ENCODE measurements at places on chromosomes 5 and 9. TPM values are rescaled to one million over a fixed set of nuclear protein-coding genes. Genes with fewer than 3 reads are reported as not detected.

DNA sequence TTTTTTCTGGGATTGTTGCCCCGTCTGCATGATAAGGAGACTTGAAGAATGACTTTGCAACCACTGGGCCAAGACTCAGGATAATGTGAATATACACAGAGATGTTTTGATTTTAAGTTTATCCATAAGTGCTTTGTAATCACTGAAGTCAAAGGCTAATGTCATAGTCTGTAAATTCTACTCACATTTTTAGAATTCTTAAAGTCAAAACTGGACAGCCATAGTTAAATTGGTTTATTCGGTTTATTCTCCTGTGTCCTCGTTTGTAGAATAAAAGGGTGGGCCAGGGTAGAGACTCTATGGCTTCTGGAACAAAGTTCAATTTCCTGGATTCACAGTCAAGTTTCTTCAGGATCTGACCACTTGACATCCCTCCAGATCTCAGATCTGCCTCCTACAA, 327.7 kb upstream of the TNC start:
- H3K27ac ChIP-seq: no peak overlapping the region
- H3K4me1 ChIP-seq: no peaks in the 10 kb centered on the region
- H3K36me3 ChIP-seq: no peaks in the 10 kb centered on the region
- no peaks in the 10 kb centered on the region for H3K27me3 ChIP-seq
- no peak for DNase-seq

FAM200C gene
- 9.6 TPM for total RNA-seq

GRCh38 chr5:51099173-51099853, 283.9 kb upstream of the ISL1 start:
- peaks cover 20% of the 10 kb centered on the region for H3K4me1 ChIP-seq
- H3K36me3 ChIP-seq: no peaks in the 10 kb centered on the region
- H3K27me3 ChIP-seq: peaks cover 84% of the 10 kb centered on the region
- no peak overlapping the region for H3K27ac ChIP-seq
- H3K4me3 ChIP-seq: no peak overlapping the region
- DNase-seq: no peak

LIX1 gene
- total RNA-seq: 19.7 TPM

DNA sequence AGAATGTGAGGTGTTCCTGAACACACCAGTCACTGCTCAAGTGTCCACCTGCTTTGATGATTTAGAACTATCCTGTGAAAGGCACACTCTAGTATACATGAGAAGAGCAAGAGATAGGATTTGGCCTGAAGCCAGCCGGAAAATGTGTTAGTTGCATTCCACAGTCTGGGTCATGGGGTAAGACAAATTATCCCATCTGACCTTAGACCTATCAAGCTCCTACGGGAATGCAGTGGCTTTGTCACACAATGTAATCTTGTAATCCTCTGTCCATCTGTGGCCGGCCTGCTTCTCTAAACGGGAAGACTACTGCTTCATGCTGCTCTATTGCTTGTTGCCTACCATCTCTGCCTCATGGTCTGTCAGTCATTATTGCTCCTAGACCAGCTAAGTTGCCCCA, 92.4 kb upstream of the PRRC1 start:
- H3K27me3 ChIP-seq: no peaks in the 10 kb centered on the region
- no peak for DNase-seq
- peaks cover 27% of the 10 kb centered on the region for H3K36me3 ChIP-seq
- H3K4me3 ChIP-seq: no peak overlapping the region
- peaks cover 69% of the 10 kb centered on the region for H3K4me1 ChIP-seq
